Activated CD4-positive, alpha-beta T cell treated with anti-CD3 and anti-CD28 coated beads, Interleukin-2, Interleukin-6, amounts not matched to agents 100 ng/mL and 50 ng/mL, durations not matched to agents 16 hours and 8 hours (primary cell): ENCODE measurements at places on chromosomes 4 and X.
A peak's percentile ranks its signal among the peaks of the same experiment; 100 is the strongest.

DNA sequence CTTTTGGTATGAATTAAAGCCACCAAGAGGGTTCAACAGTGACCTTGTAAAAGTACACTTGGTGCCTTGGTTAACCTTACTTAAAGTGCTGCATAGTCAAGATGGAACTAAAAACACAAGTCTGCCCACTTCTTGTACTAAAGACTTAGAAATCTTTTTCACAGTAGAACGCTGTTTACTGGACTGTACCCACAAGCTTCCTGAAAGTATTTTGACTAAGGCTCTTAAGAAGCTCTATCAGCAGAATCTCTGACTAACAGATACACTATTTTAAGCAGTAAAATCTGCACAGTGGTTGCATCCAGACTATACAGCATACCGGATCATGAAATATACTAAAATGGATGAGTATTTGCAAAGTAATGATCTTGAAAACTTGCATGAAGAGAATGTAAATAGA, 7.2 kb downstream of the RAB28 start:
- DNase-seq: peak; percentile 27

- no peak for DNase-seq
These were observed 2025.6 kb upstream of the AGA start for GRCh38 chr4:179467878-179468277.

DNA sequence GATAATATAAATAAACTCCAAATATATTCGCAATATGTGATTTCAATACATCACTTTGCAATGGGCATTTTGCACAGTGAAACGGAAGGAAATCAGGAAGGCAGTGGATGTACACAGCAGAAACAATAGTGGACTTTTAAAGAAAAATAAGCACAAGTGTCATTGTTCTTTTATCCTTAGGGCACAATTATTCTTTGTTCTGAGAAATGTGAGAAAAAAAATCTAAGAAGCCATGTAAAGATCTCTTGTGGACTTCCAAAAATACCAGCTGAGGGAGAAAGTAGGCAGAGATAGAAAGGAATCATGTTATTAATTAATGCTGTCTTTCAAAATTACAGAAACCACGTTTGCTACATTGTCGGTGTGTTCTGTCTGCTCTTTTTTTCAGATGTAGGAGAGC, 17.6 kb upstream of the PRRG1 start:
- no peak for DNase-seq

GRCh38 chr4:81527115-81527514, 55.4 kb upstream of the RASGEF1B start:
- no peak for DNase-seq

DNA sequence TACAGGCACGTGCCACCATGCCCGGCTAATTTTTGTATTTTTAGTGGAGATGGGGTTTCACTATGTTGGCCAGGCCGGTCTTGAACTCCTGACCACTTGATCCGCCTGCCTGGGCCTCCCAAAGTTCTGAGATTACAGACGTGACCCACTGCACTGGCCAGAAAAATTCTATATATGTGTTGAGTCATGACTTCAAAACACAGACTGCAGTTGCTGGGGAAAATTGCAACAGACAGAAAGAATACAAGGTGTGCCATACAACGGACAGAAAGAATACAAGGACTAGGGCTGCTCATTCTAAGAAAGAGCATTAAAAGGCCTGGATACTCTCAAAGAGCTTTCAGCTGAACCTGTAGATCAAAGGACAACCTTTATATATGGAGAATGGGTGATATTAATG, 109.6 kb upstream of the ACSL4 start:
- DNase-seq: no peak

GRCh38 chr4:52996261-52997131, 134.4 kb downstream of the RASL11B start:
- DNase-seq: no peak

DNA sequence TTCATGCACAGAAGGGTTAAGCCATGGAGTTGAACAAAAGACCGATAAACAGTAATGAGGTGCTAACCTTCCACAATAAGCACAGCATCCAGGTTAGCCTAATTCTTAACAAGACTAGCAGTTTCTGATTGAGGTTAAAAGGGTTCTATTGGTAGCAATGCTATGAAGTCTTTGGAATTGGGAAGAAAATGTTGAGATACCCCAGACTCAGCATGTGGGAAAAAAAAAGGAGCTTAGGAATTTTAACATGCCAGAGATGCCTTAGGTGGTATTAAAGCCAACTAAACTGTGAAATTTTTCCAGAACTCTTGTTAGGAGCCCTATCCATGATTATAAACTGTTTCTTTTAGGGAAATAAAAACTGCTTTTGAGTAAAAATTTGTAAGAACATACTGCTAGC, 391.7 kb downstream of the GABRG1 start:
- no peak for DNase-seq

GRCh38 chr4:176841711-176842112, 49.0 kb upstream of the VEGFC start:
- no peak for DNase-seq

- DNase-seq: no peak
These were observed 148.9 kb downstream of the AFF2 start for GRCh38 chrX:148649145-148649795.

DNA sequence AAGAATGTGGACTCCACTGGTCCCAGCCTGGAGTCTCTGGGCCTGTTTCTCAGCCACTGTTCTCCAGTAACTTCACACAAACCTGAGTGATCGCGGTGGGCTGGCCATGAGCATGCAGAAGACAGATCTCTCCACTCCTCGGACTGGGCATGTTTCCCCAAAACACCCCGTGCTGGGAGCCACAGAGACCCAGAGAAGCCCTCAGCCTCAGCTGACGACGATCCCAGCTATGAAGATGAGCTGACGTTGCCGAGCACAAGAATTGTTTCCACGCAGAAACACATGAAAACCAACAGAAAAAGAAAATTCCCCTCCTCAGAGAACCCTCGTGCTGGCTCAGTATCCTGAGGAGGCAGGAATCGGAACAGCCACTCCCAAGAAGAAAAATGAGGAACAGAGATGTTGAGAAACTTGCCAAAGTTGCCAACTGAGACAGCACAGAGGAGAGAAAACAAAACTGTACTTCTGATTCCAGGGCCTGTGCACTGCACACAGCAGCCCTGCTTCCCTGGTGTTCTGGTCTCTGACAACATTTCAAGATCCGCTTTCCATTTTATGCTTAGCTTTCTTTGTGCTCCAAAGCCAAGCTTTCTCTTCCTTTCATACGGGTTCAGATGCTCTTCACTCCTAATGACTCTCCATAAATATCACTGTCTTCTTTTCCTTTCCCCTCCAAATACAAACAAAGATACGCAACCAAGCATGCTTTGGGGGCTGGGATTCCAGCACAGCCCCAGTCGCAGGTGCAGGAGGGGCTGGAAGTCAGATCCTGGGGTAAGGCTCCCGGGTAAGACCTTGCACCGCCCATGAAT, 81.4 kb downstream of the IRF2 start:
- no peak for DNase-seq

DNA sequence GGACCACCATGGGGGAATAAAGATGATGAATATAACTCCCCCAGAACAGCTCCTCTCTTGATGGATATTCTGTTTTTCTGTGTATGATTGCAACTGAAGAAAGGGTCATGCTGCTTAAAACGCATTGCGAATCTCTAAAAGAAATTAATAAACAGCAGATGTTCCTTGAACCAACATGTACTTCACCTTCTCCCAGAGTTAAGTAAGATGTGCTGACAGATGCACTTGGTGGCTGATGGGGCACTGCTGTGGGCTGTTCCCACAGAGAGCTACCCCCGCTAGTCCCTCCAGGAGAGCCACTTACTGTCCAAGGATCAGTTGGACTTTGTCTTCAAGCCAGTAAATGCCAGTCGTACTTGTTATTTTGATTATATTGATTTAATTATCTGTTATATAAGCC, 26.3 kb upstream of the C4orf54 start:
- DNase-seq: no peak
